SW 1271 (cell line): ENCODE measurements at places on chromosomes 11 and 22.

DNA sequence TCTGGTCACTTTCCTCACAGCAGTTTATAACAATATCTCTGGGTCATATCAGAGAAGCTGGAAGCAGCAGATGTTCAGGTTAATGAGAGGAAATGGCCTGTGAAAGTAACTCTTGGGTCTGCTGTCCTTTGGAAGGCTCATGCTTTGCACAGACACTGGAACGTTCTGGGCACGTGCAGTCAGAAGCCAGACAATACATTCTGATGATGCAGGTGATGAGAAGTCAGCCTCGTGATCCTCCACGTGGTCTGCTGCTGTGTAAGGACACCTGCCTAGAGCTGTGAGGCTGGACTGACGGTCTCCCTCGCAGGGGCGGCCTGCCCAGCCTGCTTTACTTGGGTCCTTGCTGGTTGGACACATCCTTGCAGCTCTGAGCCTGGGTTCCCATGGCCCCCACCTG is 18.8 kb upstream of the ADORA2A start:
- DNase-seq, result no peak

DNA sequence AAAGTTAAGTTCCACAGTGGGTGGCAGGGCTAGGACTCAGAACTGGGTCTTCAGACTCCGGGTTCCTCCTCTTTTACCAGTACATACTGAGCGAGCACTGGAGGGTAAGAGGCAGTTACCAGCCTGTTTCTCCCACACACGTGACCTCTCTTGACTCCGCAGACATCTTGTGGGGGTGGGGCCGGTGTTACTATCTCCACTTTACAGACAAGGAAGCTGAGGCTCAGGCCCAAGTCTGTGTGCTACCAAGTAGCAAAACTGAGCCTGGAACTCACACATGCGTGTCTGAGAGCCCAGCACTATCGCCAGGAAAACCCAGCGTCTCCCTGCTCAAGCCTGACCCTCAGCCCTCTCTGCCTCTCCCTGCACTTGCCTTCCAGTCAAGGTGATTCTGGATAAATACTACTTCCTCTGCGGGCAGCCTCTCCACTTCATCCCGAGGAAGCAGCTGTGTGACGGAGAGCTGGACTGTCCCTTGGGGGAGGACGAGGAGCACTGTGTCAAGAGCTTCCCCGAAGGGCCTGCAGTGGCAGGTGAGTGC is 16.0 kb upstream of the SMIM35 start:
- no peak for DNase-seq

DNA sequence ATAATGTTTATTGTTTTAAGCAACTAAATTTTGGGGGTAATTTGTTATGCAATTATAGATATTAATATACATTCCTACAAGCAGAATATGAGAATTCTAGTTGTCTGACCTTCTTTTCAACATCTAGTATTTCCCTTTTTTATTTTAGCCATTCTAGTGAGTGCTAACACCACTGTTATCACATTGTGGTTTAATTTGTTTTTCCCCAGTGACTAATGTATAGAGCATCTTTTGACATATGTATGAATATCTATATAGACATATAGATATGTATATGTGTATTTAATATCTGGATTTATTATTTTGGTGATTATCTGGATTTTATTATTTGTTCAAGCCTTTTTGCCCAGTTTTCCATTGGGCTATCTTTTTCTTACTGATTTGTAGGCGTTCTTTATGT is 66.6 kb downstream of the STIM1 start:
- no peak for DNase-seq

- DNase-seq, result peak; percentile 67
Measured at GRCh38 chr11:33634291-33634834, 66.3 kb downstream of the C11orf91 start.

DNA sequence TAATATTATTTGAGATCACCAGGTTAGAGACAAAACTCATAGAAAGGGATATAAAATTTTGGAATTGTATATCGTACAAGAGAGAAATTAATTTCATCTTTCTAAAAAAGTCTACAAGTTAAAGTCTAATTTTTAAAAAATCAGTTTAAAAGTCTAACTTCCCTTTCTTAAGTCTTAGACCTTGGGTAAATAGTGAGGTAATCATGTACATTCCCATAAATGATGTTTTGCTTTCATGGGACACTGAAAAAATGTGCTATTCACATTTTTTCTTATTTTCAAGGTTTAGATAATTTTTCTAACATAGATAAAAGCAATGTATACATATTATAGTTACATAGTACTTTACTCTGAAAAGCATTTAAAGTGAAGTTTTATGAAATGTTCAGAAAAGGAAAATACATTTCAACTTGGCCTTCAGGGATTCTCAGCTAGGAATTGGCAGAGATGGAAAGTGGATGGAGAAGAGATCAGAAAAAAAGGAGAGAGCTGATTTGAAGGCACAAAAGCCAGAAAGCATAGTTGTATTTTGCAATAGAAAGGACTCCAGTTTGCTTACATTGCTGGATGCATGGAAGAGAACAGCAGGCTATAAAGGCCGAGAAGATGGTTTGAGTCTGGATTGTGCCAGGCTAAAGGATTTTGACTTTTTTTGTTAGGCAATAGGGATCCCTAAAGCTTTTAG is 194.0 kb downstream of the CASP12 start:
- no peak for DNase-seq
